ENCODE measurements at places on chromosomes 16 and 17.

DNA sequence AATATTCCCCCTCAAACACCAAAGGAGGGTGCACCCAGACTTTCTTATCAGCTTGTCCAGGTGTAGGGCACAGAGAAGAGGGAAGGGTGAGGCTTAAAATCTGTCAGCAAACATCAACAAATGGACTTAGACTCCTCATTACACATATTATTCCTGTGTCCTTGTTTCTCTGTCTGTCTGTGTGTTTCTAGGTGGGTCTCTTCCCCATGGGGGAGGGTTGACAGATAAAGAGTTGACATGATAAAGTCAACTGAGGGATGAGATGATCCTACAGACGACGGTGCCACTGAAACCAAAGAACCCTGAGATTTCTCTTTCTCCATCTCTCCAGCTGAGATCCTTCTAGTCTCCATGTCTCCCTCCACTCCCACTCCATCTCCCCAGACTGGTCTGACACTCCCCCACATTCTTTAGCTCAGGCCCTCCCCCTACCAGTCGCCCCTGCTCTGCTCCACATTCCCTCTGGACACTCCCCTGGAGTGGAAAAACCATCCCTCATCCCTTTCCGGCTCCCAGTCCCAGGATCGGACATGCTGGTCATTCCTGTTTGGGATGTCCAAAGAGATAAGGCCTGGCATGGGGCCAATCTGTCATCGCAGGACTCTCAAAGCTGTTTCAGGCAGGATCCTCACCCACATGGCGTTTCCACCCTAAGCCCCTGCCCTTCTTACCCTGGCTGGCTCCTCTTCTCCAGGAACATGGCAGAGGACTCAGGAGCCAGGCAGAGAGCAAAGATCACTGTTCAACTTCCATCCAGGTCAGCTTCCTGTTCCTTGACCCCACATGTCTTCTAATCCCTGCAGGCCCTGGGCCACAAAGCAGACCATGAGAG, 2.9 kb upstream of the ITGA3 start:
- peak; percentile 55 for DNase-seq

- DNase-seq: no peak
Observed at GRCh38 chr16:75206749-75207451, at the start of gene CTRB2. CTRB2 (minus strand) TSS chr16:75207161; CDS start chr16:75207141, 20 bp downstream.

- no peak for DNase-seq
Observed at GRCh38 chr17:4087911-4088693, 54.7 kb downstream of the ZZEF1 start.

- no peak for DNase-seq
Observed at GRCh38 chr16:4597174-4597573, 17.5 kb downstream of the UBALD1 start.

DNA sequence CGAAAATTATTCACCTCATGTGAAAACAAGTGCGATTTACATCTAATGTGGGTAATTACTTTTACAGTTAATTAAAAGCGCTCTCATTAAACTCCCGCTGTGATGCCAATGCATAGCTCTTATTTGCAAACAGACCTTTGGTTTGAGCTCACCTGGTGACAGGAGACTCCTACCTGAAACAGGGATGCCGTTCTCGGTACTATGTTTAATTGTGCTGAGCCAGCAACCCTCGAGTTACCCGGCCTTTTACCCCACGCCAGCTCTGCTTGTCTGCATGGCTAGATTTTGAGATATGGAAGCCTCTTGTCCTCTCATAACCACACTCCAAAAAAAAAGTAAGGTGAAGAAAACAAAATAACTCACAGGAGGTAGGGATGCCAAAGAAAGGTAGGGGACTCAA, 690.4 kb upstream of the RBFOX1 start:
- DNase-seq: no peak

DNA sequence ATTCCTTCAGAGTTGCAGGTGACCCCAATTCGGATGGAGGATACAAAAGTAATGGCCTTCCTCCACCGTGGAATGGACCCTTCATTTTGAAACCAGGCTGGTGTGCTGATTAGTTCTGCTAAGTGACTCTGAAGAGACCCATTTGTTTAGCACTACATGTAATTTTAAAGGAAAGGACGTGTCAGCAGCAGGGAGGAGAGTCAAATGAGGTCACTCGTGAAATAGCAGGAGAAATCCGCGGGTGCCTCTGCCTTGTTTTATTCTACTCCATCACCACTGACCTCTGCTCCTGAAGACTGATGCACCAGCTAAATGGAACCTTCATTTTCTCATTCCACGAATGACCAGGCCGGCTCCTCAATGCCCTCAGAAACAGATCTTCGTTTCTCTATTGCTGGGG, 589.2 kb downstream of the CDH11 start:
- DNase-seq: no peak

- no peak for DNase-seq
Observed at GRCh38 chr16:26196310-26196709, 504.6 kb downstream of the HS3ST4 start.

DNA sequence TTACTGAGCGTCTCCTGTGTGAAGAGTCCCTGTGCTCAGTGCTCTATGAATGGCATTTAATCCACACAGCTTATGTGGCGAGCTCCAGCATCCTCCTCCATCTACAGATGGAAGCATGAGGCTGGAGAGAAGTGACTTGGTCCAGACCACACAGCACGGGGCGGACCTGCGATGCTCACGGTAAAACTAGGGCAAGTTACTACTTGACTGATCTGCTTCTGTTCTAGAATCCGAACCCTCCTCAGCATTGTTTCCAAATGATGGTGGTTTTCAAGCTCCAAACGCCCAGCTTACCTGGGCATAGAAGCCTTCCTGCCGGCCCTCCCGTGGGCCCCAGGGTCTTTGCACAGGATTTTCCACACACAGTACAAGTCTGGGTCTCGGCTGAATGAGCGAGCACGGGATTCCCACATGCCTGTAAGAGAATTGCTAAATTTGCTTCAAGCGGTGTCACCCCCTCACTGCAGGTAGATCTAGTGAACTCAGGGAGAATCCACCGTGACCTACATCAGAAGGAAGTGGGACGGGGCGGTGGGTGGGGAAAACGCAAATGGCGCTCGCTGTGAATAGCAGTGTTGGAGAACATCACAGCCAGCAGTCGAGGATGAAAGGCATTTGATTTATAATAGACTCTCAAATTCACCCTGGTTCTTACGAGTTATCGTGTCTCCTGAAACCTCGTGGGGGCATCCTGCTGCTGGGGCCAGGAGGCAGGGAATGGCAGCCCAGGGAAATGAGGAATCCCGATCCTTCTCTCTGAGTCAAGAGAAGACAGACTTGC, 101.1 kb downstream of the CMIP start:
- DNase-seq: no peak

- no peak for DNase-seq
Observed at GRCh38 chr17:29789196-29790170, 140.5 kb downstream of the SSH2 start.

- DNase-seq: no peak
Observed at GRCh38 chr16:24800586-24800985, 45.2 kb upstream of the SLC5A11 start.

DNA sequence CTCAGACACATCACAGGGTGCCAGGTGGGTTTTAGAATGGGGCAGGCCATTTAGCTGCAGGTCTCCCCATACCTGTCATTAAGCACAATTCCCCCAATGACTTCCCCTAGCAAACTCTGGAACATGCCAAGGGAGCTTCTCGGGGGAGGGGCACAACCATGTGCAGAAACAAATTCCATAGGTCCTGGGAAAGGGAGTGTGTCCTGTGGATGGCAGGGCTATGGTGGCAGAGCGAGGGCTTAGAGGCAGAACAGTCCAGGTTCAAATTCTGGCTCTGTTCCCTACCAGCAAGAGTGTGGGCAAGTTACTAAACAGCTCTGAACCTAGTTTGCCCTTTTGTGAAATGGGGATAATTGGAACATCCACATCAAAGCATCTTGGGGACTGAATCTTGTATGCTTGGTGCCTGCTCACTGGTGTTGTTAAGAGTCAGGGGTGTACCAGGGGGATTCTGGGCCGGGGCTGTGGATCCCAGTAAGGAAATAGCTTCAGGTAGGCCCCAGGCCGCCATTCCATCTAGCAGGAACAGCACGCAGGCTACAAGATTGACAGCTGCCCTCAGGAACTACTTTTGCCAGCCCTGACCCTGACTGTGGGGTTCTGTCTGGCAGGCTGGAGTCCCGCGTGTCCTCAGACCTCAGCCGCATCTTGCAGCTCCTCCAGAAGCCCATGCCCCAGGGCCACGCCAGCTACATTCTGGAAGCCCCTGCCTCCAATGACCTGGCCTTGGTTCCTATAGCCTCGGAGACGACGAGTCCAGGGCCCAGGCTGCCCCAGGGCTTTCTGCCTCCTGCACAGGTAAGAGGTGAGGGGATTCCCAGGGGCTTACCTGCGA, 5.6 kb upstream of the DCAF7 start:
- DNase-seq: no peak

DNA sequence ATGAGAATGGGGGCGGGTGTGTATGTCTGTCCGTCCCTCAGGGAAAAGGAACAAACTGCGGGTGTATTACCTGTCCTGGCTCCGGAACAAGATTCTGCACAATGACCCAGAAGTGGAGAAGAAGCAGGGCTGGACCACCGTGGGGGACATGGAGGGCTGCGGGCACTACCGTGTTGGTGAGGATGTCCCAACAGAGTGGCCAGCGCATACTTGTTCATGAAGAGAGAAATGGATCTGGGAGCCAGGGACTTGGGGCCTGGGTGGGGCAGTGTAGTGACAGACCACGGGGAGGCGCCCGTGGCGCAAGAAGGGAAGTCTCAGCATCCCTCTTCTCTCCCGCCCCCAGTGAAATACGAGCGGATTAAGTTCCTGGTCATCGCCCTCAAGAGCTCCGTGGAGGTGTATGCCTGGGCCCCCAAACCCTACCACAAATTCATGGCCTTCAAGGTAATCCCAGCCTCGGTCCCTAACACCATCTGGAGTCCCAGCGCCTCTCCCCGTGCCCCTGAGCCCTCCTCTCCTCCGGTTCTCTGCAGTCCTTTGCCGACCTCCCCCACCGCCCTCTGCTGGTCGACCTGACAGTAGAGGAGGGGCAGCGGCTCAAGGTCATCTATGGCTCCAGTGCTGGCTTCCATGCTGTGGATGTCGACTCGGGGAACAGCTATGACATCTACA, 3.5 kb upstream of the C17orf107 start:
- no peak for DNase-seq

DNA sequence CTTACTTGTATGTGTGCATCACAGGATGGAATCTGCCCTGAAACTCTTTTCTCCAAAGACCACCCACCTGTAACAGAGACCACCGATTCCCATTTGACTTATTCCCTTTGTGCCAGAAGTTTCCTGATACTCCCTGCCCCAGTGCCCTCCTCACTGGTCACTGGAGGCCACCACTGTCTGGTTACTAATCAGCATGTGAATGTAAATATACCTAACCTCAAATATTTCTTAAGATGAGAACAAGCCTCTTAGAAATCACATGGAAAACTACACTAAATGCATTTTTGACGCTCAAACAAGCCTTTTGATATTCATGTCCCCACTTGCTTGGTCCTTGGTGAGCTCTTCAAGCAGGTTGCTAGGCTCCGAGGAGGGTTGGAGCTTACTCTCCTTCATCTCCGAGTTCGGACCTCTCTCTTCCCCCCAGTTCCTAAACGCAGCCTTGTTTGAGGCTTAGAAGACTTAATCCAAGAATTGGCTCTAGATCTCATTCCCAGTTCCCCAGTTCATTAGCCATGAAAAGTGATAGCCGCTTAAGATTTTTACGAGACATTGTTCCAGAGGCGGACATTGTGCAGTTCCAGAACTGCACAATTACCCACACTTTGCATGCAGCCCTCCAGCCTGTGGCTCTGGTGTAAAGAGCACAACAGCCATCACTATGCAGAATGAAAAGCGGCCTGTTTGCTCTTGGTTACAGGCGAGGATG, 579.2 kb upstream of the PSMD7 start:
- DNase-seq: no peak

DNA sequence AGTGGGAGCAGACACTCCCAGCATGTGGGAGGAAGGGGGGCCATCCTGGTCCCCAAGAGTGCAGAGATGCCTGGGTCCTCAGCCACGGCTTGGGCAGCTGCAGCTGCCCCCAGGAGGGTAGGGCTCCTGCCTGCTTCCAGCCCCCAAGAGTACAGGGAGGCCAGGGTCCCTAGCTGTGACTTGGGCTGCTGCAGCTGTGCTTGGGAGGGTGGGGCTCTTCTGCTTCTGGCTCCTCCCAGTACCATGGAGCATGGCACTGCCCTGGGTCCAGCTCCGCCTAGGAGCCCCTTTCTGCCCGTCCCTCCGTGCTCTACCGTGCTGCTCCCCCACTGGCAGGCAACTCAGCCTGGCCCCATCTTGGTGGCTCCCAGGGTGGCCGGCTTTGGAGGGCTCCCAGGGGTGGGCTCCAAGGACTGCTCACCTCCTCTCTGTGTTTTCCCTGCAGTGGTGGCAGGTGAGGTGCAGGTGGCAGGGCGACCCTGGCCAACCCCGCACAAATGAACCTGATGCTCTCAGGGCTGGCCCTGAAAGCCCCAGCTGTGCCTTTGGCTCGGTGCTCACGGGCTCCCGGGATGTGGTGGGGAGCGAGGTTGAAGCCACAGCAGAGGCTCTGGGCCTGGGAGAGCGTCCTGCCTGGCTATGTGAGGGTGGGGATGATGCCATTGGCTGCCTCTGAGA, 18.5 kb upstream of the USP22 start:
- DNase-seq: no peak

DNA sequence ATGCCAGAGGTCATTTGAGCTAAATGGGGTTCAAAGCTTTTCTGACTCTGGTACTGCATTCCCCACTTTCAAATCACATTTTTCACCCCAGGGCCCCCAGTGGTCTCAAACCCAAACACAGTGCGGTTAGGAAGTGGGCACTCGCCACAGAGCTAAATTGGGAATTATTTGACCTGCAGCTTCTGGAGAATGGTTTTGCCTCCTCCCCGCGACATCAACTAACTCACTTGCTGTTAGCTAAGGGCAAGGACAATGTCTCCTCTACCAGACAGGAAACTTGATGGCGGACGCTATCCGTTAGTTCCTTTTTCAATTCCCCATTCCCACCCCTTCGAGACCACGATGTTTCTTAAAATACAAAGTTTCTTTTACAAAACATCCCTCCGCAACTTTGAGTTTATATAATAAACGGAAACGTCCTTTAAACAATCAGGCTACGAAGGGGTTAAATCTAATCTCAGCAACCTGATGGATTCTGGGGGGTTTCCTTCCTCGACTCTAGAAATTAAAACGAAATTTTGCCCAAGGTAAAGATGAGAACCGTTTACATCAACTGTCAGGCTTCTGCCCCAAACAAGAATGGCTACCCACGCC, 500 bp upstream of the KAT7 start:
- no peak for DNase-seq

GRCh38 chr16:2529061-2529931, 1.9 kb downstream of the CEMP1 start:
- no peak for DNase-seq

- no peak for DNase-seq
Observed at GRCh38 chr16:75244225-75244809, 7.1 kb downstream of the BCAR1 start.

Data from kidney capillary endothelial cell (primary cell).